Endothelial cell of umbilical vein (primary cell): ENCODE measurements at places on chromosomes 16 and 17. TPM values are rescaled to one million over a fixed set of nuclear protein-coding genes. Genes with fewer than 3 reads are reported as not detected.

DNA sequence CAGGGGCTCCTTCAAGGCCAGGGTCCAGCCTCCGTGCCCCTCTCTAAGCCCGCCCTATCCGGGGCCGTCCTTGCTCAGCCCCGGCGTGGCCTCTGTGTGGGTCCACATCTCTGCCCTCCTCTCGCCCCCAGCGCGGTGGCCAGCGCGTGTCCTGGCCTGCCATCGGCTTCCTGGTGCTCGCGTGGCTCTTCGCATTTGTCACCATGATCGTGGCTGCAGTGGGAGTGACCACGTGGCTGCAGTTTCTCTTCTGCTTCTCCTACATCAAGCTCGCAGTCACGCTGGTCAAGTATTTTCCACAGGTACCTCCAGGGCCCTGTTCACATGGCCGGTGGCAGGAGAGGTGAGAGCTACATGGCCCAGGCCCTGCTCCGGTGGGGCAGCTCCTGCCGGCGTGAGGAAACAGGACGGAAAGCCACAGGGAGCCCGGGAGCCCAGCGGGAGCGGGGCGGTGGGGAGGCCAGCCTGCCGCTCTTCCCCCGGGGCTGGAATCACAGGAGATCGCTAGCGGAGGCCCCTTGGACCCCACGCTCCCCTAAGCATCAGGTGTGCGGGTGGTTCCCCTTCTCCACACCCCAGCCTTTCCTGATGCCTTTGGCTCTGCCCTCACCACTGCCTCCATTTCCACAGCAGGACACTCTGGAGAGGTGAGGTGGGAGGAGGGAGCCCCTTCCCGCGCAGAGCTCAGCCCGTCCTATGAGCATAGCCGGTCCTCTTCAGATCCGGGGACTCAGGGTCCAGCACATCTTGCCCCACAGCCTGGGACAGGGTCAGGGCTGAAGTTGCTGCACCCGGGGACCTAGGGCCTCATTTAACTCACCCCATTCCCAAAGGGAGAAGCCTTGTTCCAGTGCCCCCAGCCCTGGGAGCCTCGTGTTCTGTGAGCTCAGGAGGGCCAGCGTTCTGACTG, 10.2 kb downstream of the TAX1BP3 start:
- peaks cover 6% of the 10 kb centered on the region for H3K36me3 ChIP-seq
- no peak overlapping the region for H3K4me3 ChIP-seq
- H3K27ac ChIP-seq = no peak overlapping the region
- no peaks in the 10 kb centered on the region for H3K27me3 ChIP-seq
- DNase-seq = no peak

DNA sequence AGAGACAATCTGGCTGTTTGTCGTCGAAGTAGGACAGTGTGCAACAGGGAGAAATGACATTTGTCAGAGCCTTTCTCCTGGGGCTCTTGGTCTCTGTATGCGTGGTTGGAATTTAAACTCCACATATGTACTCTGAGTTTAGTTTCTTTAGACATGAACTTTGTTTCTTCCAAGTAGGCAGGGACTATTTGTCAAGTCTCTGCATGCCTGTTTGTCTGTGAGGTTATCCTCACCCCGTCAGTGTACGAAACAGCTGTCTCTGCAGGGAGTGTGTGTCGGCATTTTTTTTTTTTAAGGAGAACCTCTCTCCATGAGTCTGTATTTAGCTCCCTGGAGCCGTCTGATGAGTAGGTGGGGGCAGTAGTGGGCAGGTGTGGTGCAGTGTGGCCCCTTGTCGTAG, 29.7 kb downstream of the NDEL1 start:
- no peak for DNase-seq
- H3K27me3 ChIP-seq = no peaks in the 10 kb centered on the region
- H3K36me3 ChIP-seq = peaks cover 11% of the 10 kb centered on the region

The ADAD2 gene
- not detected in 2 replicates for total RNA-seq

DNA sequence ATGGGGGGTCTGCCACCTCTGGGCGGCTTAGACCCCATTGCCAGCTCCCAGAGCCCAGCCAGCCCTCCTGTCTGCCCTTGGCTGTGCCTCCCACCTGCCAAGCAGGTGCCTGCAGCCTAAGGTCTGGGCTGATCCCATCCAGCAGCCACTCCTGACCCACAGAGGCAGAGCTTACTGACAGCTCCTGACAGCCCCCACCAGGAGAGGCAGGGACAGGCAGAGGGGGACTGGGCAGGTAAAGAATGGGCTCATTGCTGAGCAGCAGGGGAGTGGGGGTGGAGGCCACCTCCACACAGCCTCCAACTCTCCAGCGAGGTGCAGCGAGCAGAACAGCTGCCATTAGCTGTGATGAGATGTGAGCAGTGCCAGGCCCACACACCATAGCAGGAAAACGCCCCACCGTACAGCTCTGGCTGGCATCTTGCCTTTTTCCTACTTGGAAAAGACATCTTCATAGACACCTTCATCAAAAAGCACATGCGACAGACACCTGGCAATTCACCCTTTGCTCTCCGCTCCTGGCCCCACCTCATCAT, 164.4 kb downstream of the C16orf78 start:
- H3K36me3 ChIP-seq = no peaks in the 10 kb centered on the region
- no peak for DNase-seq
- no peak overlapping the region for H3K27ac ChIP-seq
- no peak overlapping the region for H3K4me3 ChIP-seq

The PRSS53 gene
- total RNA-seq = 2.8 and 4.5 TPM in 2 replicates

DNA sequence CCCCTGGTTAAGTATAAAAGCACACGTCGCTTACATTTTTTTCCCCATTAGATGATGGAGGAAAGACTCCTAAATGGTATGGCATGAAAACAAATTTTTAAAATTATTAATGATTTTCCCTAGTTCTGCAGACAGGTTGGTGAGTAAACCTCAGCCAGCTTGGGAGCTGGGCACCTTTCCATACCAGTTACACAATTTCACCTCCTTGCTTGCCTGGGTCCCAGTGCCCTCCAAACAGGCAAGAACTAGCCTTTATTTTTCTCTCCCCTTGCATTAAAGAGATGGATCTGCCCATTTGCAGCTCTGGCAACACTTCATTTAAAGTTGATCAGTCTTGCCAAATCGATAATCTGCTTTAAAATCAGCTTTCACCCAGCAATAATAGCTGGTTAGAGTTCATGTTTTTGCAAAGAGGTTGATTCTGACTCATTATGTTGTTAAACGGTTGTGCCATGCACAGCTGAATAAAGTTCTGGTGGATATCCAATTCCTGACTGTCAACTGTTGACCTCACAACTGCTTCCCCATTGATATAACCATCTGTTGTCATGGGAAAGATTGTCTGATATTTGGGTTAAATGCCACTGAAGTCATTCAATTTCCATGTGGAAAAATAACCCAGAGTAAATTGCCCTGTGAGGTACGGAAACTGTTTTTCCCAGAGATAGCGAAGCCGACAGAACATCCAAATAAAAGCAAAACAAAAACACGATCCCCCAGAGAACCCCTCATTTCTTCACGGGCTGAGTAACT, 1.3 kb downstream of the C17orf58 start:
- no peaks in the 10 kb centered on the region for H3K36me3 ChIP-seq
- H3K27ac ChIP-seq = peak overlapping the region; percentile 62
- peaks cover 19% of the 10 kb centered on the region for H3K4me1 ChIP-seq
- no peaks in the 10 kb centered on the region for H3K27me3 ChIP-seq
- peak; percentile 98 for DNase-seq

DNA sequence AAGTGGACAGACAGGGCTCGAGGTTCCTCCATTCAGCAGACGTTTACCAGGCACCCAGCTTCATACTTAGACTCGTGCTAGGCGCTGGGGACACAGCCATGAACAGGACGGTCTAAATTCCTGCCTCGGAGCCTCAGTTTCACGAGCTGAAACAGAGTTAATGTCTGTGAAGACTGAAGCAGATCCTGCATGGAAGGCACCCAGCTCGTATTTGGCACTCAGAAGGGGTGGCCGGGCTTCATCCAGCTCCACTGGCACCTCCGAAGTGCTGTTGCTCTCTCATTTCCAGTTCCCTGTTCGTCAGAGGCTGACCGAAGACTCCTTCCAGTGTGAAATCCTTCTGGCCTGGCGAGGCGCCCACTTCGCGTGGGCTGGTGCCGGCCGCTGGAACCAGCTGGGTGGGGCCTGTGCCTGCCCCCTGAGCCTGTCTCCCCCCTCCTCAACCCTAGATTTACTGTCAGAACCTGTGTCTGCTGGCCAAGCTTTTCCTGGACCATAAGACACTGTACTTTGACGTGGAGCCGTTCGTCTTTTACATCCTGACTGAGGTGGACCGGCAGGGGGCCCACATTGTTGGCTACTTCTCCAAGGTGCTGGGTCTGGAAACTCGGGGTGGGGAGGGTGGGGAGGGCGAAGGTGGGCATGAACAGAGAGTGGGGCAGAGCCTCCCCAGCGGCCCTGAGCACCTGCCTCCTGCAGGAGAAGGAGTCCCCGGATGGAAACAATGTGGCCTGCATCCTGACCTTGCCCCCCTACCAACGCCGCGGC, 5.8 kb downstream of the PRSS8 start:
- no peak overlapping the region for H3K27ac ChIP-seq
- no peaks in the 10 kb centered on the region for H3K4me1 ChIP-seq
- no peaks in the 10 kb centered on the region for H3K27me3 ChIP-seq
- no peak overlapping the region for H3K4me3 ChIP-seq

The CES1 gene
- total RNA-seq = not detected in 2 replicates
